ENCODE measurements at places on chromosomes 11 and 22.

DNA sequence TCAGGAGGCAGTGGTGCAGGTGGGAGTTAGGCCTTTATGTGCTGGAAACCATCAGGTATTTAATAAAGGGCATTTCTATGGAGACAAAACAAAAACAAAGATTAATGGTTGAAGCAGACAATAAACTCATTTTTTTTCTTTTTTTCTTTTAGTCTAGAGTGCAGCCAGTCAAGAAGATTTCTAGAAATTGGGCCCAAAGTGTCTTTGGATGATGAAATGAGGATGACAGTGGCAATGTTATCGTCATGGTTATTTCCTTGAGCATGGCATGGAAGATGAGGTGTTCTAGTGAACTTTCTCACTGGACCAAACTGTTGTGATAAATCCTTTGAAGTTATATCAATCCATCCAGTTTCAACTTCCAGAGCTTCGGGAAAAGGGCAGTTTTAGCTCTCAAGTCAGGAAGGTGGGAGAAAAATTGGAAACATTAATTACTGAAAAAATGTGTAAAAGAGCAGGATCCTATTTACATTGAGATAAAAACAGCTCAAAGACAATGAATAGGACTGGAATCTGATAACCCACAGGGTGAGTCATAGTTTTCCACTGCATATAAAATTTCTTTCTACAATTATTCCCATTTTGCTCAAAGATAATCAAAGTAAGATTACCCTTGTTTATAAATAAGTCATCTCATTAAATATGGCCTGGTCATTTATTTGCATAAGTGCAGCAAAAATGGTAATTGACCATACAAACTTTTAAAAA, 33.0 kb downstream of the PRR5L start:
- DNase-seq, result no peak

GRCh38 chr11:125262194-125262829, 97.8 kb downstream of the PKNOX2 start:
- no peak for DNase-seq

DNA sequence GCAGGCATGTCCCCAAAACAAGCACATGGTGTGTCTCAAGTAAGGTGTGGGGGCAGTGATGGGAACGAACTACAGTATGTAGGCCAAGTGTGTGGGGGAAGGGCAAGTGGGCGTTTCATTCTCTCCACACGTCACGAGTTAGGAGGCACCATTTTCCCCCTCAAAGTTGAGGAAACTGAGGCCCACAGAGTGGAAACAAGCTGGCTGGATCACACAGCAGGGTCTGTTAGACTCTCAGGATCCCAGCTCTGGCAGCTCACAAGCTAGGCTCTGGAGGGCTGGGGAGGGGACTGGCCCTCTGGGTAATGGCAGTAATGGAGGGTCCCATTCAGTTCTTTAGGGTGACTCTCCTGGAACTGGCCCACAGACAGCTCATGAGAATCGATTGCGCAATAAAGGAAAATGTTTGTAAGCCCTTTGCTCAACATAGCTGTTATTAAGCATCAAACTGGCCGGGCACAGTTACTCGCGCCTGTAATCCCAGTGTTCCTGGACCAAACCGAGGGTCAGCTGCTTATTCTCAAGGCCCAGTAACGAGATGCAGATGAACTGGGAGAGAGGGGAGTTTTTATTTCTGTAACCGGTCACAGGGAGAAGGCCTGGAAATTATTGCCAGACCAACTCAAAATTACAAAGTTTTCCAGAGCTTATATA, 24.1 kb upstream of the TUB start:
- DNase-seq, result peak; percentile 24

GRCh38 chr11:80831374-80831773, 1390.5 kb upstream of the TENM4 start:
- DNase-seq, result no peak

DNA sequence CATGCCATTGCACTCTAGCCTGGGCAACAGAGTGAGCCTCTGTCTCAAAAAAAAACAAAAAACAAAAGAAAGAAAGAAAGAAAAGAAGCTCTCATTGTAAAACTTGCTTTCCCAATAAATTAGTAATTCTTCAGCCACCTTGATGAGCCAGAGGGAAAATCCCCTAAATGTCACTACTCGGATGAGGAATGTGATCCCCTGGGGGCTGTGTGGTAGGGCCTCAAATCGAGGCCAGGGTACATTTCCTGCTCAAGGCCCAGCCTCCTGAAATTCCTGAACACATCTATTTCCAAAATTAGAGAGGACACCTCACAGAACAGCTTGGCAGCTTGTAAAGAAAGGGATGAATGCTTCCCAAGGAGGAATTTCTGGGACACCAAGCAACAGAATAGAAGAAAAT, 147.1 kb upstream of the SESN3 start:
- no peak for DNase-seq

DNA sequence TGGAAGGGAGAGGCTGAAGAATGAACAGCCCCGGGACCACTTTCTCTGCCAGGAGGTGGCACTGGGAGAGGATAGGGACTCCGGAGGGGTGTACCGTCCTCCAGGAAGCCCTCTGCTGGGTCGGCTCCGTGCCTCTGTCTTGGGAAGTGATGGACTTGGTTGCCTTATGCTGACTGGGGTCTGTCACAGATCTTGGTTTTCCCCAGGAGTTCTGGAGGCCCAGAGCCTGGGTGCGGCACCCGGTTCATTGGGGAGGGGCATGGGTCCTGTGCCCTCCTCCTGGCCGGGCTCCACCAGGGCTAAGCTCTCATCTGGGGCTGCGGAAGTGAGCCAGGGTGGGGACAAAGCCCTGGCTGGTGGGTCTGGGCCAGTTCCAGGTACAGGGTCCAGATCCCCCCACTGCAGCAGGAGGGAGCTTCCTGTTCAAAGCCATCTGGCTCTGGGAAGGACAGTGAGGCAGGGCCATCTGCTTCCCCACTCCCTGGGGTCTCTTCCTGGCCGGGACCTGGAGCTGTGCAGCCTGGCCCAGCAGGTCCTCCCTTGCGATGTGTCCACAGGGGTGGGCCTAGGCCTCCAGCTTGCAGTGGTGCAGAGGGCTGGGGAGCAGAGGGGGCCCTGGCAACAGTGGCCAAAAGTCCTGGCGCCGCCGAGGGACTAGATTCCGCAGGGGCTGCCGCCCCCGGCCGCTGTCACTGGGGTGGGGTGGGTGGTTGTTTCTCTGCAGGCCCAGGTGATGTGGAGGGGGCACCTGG, 1.1 kb upstream of the AP2A2 start:
- DNase-seq, result no peak

GRCh38 chr22:46769191-46769675, 6.8 kb downstream of the TBC1D22A start:
- peak; percentile 75 for DNase-seq

DNA sequence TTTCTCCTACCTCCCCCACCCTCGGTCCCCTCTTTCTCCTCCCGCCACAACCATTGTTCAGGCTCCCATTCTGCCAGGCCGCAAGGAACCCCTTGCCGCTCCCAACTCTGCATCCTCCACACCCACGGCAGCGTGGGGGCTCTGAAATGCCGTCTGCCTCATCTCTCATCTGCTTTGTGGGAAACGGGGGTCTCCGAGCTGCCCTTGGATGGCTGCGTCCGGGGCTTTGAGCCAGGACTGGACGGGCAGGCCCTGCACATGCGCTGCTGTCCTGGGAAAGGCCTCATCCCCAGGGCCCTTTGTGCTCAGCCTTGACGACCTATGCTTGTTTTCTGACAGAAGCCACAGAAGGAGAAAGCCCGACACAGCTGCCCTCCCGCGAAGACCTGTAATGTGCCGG, 8.5 kb downstream of the CRELD2 start:
- no peak for DNase-seq

- DNase-seq, result no peak
These were observed 2.6 kb downstream of the BAIAP2L2 start for GRCh38 chr22:38107692-38108515.

DNA sequence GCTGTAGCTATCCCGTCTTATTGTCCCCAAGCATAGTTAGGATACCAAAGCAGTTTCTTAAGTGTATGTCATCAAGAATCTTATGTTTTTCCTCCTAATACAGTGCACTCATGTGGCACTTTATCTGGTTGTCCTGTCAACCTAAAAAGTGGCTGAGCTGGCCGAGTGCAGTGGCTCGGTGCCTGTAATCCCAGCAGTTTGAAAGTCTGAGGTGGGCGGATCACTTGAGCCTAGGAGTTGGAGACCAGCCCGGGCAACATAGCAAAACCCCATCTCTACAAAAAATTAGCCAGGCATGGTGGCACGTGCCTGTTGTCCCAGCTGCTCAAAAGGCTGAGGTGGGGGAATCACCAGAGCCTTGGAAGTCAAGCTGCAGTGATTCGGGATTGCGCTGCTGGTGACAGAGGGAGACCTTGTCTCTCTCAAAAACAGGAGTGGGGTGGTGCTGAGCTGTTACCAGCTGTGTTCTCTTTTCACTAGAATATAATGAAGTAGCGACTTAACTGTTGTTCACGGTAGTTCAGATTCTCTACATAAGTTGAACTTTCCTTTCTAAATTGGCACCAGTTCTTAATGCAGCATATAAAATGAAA, 48.1 kb downstream of the EP300 start:
- DNase-seq, result no peak

DNA sequence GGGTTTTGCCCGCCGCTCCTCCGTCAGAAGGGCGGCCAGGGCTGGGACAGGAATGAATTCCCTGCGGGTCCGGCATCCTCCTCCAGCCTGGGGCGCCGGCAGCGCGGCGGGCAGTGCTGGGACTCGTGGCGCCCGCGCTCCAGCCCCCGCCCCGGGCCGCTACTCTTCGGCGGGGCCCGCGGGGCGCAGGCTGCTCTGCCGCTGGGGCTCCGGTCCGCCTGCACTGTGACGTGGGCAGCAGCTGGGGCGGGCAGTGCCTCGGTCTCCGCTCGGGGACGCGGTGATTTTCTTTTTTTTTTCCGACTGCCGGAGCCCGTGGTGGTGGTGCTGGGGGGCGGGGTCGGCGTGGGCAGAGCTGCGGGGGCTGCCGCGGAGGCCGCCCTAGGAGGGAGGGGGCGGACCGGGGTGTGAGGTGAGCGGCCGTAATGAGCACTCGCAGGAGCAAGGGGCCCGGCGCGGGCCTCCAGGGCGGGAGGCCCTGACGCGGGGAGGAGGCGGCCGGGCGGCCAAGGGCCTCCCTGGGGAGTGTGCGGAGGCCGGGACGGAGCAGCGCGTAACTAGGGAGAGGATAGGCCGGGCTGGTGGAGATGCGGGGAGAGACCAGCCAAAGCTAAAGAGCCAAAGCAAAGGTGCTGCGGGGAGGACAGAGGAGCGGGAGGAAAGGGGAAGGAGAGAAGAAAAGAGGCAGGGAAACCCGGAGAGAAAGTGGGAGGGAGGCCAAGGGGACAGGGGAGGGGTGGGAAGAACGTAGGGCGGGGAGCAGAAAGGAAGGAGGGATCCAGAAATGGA, 73.3 kb upstream of the ZBED5 start:
- DNase-seq, result no peak

DNA sequence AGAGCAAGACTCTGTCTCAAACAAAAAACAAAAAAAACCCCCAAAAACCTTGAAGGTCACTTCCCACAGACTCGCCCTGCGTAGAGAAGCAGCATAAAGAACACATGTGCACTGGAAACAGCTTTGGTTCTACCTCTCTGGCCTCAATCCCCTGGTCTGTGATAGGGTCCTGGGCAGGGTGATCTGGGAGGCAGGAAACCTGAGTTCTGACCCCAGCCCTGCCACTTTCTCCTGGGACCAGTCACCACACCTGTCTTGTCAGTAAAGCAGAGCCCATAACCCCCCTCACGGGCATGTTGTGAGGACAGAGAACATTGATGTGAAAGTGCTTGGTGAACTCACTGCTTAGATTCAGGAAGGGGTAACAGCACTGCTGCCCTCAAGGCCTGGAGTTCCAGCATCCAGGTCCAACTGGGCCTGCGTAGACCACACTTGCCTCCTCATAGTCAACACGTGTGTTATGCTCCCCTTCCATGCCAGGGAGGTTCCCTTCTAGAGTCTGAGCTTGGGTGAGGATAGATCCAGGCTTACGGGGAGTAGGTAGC, 11.4 kb downstream of the UCP2 start:
- peak; percentile 42 for DNase-seq

DNA sequence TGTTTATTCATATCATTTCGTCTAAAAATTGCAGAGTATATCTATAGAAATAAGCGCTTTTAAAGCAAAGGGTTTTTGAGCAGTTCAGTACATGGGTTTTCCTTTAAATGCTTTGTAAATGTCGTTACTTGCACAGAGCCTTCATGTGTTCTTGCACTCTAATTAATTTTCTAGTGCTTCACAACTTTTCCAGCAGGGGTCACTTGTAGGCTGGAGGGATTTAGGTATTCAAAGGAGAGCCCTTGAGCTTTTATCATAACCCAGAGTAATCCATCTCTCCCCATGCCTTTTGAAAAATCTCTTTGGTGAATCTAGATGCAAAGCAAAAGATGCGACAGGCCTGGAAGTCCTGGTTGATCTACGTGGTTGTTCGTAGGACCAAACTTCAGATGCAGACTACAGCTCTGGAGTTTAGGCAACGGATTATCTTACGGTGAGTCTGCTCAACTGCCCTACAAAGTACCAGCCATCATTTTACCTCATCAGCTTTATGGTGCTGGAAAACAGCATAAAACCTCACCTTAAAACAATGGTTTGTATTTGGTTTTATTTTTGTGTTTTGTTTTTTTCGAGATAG, 60.4 kb downstream of the SFI1 start:
- no peak for DNase-seq

DNA sequence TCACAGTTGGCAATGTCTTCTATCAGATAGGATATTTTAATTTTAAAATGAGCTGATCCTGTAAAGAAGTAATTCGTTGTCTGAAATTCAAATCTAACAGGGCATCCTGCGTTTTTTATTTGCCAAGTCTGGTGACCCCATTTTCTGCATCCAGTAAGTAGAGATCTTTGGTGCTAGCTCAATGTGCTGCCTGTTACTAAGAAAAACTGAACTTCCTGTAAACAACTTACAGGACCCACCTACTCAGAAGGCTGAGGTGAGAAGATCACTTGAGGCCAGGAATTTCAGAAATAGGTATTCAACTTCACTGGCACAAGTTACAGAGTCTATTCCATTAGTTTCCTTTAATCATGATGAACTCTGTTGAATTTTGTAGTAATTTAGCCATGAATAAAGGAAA, 4.0 kb downstream of the ARL14EP start:
- no peak for DNase-seq

DNA sequence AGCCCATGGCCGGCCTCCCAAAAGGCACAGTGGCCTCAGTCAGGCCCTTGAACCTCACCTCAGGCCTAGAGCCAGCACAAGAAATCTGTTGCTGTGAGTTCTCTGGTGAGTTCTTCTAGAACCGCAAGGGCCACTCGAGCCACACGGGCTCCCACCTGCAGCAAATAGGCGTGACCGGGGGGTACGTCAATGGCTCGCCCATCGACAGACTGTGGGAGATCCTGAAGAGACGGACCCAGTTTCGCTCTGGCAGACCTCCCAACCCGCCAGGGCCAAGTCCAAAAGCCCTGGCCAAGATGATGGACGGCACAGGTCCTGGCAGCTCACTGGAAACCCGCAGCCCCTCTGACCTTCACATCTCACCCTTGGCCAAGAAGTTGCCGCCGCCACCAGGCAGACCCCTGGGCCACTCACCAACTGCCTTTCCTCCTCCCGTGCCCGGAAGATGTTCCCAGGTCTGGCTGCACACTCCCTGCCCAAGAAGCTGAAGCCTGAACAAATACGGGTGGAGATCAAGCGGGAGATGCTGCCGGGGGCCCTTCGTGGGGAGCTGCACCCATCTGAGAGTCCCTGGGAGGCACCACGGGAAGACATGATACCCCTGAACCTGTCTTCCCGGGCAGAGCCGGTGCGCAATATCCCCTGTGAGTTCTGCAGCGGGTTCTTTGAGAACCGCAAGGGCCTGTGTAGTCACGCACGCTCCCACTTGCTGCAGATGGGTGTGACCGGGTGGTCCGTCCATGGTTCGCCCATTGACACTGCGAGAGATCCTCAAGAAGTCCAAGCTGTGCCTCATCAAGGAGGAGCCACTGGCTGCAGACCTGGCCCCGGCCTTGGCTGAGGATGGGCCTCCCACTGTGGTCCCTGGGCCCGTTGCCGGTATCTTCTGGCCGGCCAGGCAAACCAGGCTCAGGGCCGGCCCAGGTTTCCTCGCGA, 544.2 kb upstream of the CCDC179 start:
- DNase-seq, result peak; percentile 72

All from chondrocyte (in vitro differentiated cells).